CD14-positive monocyte (primary cell): ENCODE measurements at places on chromosomes 2 and 18. TPM values are rescaled to one million over a fixed set of nuclear protein-coding genes. Genes with fewer than 3 reads are reported as not detected.

CCDC68 gene
- polyA plus RNA-seq, result 0.09 TPM

PDE1A gene
- polyA plus RNA-seq, result not detected in 2 replicates

SERPINB3 gene
- not detected in 2 replicates for polyA plus RNA-seq

SPRED2 gene
- 1.1 and 2.0 TPM in 2 replicates for polyA plus RNA-seq

CAPN14 gene
- not detected for polyA plus RNA-seq

POTEJ gene
- not detected for polyA plus RNA-seq

TXNDC2 gene
- 0.10 and 0.36 TPM in 2 replicates for polyA plus RNA-seq

GRCh38 chr18:56891116-56891515, 240.0 kb downstream of the WDR7 start:
- no peak for DNase-seq

GRCh38 chr2:241810307-241811200, 1.6 kb downstream of the NEU4 start:
- DNase-seq, result no peak

DNA sequence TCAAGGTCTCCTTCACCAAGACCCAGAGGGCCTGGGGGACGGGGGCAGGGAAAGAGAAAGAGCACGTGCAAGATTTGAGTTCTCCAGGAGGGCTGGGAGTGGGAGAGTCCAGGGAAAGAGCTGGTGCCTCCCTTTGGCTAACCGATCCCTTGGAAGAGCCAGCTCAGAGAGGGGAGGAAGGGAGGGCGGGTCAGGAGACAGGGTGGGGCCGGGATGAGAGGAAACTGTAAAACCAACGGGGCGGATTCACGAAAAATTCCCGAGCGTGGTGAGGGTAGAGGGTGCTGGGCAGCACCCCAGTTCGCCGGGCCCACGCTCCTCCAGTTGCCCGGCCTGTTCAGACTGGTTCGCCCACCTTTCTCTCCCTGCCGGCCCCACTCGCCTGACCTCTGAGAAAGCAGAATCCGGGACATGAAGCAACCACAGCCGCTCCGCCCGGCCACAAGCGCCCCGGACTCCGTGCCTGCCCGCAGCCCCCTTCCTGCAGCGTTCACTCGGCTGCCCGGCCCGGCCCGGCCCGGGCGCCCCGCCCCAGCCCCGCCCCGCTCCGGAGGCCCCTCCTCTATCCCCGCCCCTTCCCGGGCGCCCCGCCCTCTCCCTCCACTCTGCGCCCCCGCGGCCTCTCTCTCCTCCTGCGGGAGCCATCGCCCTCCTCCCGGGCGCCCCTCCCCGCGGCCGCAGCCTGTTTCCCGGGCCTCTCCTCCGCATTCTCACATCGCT, 230.9 kb upstream of the SMAD2 start:
- DNase-seq, result peak; percentile 18

- DNase-seq, result no peak
Observed at GRCh38 chr2:39512434-39512935, 75.4 kb upstream of the MAP4K3 start.

GRCh38 chr2:217740756-217741155, 262.0 kb downstream of the TNS1 start:
- no peak for DNase-seq

DNA sequence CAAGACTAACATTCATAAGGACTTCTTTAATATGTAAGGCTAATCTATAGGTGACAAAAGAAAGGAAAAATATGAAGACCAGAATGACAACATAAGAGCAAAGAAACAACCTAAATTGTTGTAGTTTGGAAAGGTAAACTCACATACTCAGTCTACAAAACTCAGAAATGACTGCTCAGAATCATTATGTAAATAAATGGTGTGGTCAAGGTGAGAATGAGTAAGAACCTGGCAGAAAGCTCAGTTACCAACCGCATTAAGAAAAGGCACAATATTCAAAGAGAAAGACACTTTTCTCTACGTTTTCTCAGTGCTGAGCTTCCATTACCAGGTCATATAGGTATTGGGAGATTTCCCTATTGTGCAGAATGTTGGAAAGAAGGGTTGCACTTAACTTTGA, 15.8 kb downstream of the ATF2 start:
- DNase-seq, result no peak

- no peak for DNase-seq
Observed at GRCh38 chr2:42923580-42924417, 131.4 kb upstream of the HAAO start.

DNA sequence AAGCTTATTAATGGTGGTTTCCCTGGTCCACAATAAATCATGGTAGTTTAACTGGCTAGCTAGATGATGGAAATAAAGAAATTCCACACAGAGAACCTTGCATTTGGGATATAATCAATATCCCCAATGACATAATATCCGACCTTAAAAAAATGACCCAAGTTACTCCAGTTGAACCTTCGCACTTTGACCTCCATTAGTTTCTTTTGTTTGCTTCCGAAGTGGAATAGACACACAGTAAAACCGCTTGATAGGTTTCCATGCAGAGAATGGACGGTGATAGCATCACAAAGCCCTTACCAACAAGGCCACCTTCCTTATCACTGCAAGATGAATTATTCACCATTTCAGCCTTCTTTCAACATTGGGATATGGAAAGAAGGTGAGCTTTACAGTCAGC, 1966.1 kb upstream of the CELF4 start:
- no peak for DNase-seq

DNA sequence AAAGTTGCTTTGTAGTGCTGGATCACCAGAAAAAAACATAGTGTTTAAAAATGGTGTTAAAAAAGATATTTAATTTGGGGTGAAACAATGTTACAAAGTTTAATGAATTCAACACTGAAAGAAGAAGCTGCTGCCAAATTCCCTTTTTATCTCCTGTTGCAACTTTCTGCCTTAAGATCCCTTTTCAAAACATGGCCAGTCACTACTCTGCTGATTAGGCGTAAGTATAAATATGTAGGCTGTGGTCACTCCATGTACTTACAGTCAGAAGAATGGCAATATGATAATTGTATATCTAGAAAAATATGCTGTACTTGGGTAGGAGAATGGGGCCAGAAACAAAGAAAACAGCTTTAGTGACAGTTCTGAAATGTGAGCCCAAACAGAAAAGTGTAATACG, 123.5 kb upstream of the ZBTB14 start:
- peak; percentile 21 for DNase-seq

GRCh38 chr2:121723316-121723715, 13.4 kb downstream of the NIFK start:
- no peak for DNase-seq

GRCh38 chr2:157843081-157843480, 33.0 kb downstream of the ACVR1 start:
- DNase-seq, result no peak

DNA sequence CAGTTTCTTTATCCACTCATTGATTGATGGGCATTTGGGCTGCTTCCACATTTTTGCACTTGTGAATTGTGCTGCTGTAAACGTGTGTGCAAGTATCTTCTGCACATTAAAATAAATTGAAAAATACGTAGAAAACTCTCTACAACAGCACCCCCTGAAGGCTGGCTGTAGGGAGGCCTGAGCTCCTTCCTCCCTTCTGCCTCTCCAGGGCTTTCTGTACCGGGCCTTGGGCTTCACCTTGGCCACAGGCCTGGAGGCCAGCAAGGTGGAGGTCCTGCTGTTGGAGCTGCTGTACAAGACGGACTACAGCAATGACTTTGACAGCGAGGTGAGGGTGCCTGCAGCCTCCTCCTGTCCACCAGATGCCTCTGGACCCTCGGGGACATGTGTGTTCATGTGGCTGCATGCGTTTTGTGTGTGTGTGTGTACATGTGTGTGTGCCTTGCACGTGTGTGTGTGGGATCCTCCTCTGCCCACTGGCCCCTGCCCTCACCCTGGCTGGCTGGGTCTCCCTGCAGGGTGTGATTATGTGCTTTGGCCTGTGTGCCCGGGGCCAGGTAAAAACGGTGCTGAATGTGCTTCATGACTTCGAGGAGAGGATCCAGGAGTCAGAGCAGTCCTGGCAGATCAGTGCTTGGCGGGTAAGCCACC, 29.2 kb downstream of the MROH2A start:
- no peak for DNase-seq

DNA sequence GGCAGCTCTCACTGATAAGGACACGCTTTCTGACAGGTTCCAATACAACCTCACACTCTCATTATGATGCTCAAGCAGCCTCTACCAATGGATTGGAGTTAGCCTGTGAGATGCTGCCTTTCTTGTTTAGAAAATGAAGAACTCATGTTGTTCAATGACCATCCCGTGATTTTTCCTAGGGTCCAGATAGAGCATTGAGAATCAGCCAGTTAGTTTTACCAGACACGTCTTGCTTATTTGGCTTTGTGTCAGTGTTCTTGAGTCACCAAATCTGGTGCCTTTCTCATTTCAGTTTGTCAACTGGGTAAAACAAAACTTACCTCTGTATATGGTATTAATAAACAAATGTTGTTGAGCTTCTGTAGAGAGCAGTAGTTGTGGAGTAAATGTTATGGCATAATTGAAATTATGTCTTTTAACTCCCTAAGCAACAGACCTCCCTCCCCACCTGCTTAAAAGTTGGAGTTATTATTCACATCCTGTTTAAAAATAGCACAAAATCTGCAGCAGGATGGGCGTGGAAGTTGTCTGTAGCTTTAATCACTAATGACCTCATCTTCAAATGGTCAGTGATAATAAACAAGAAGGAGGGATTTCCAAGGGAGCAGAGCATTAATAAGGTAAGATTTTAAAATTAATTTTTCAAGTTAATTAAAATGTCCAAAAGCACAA, 167.3 kb downstream of the HRH4 start:
- DNase-seq, result no peak

DNA sequence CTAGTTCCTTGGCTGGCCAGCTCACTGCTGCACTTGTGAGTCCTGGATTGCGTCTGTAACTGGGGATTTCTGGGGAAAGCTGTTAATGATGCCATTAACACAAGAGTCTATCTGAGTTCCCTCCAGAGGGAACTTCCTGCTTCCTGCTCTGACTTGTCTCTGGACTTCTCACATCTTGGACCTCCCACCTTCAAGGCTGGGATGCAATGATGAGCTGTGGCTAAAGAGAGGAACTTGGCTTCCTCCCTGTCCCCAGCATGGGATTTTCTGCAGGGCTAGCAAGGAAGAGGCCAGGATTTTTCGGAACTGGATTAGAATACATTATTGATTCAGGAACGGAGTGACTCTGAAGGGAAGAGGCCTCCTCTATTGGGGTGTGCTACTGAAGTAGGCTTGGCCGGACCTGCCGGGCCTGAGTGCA, 155.5 kb downstream of the CLIP4 start:
- no peak for DNase-seq

DNA sequence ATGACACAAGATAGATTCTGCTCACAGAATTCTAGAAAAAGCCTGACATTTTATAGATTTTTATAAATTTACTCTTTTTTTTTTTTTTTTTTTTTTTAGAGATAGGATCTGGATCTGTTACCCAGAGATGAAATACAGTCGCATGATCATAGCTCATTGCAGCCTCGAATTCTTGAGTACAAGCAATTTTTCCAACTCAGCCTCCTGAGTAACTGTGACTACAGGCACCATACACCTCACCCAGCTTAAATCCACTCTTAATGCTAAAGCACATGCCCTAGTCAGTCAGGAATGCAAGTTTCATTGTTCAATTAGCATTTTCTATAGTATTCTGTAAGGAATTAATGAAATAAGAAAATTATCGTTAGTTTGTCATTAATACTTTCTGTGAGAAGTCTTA, 32.1 kb upstream of the WDR75 start:
- no peak for DNase-seq

DNA sequence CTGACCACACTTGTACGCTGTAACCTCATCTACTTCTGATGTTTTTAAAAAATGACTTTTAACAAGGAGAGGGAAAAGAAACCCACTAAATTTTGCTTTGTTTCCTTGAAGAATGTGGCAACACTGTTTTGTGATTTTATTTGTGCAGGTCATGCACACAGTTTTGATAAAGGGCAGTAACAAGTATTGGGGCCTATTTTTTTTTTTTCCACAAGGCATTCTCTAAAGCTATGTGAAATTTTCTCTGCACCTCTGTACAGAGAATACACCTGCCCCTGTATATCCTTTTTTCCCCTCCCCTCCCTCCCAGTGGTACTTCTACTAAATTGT, 2.1 kb downstream of the RHOB start:
- no peak for DNase-seq
